ENCODE measurements at places on chromosomes 6 and 20. TPM values are rescaled to one million over a fixed set of nuclear protein-coding genes. Genes with fewer than 3 reads are reported as not detected.

DNA sequence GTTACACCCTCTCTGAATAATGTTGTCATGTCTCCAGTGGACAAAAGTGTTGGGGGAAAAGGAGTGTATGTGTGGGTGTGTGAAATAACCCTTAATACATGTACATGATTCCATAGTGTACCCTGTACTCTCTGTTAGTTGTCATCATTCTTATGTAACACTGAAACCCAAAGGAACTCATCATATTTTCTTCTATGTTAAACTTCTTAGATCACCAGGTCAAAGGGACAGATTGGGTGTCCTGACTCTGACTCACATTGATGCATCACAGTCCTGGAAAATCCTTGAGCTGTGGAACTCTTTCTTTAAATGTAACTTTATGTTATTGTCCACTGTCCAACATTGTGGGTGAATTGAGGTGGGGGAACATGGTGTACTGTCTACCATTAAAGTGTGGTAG is 350.5 kb downstream of the DHX35 start:
- no peak overlapping the region for H3K27ac ChIP-seq
- peaks cover 2% of the 10 kb centered on the region for H3K27me3 ChIP-seq
- DNase-seq, result no peak
- H3K4me3 ChIP-seq, result no peak overlapping the region
- no peaks in the 10 kb centered on the region for H3K36me3 ChIP-seq

DNA sequence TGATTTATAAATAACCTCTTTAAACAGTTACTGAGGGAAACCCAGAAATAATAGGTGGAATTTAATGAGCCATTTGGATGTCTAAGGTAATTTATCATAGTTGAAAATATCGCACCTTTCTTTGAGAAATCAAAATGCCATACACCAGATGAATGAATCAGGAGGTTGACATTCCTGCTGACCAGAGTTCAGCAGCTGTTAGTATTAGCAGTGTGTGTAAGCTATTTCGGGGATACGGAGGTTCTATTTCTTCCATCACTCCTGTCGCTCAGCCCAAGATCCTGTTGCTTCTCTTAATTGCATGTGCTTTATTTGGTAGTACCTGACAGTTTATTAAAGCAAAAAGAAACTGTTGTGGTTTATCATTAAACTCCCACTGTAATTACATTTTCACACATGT is 67.1 kb downstream of the HDGFL1 start:
- H3K27ac ChIP-seq, result no peak overlapping the region
- no peaks in the 10 kb centered on the region for H3K27me3 ChIP-seq
- no peaks in the 10 kb centered on the region for H3K36me3 ChIP-seq
- no peak overlapping the region for H3K4me3 ChIP-seq
- DNase-seq, result no peak

GRCh38 chr20:2794866-2795447 is 5.5 kb downstream of the CPXM1 start:
- H3K27me3 ChIP-seq, result peaks cover 37% of the 10 kb centered on the region
- peaks cover 3% of the 10 kb centered on the region for H3K36me3 ChIP-seq
- H3K27ac ChIP-seq, result no peak overlapping the region

DNA sequence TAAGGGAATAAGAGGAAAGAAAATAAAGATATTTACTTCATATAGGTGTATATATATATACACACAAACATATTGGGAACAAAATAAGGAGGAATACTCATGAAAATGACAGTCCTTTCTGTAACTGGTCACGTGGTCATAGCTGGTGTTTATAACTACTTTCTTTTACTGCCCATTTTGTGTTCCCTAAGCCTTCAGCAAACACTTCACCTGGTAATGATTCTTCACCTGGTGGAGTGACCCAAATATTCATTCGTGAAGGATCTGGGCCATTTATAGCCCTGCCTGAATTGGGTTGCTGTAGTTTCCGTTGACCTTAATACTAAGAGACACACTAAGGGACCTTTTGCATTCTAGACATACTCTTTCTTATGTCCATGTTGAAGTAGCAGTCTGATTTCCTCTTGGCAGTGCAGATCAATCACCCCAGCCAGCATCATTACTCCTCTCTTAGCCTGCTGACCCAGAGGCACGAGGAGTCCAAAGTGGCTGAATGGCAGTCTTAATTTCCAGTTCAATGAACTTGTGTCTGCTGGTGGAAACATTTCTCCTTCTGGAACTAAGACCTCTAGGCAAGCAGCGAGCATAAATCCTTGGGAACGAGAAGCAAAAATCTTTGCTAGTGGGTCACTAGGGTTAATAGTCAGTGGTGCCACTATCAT is 39.9 kb upstream of the IYD start:
- H3K27ac ChIP-seq, result no peak overlapping the region
- no peak for DNase-seq
- no peak overlapping the region for H3K4me3 ChIP-seq
- no peaks in the 10 kb centered on the region for H3K4me1 ChIP-seq

- H3K27me3 ChIP-seq, result peaks cover 9% of the 10 kb centered on the region
- peaks cover 37% of the 10 kb centered on the region for H3K4me1 ChIP-seq
- peaks cover 2% of the 10 kb centered on the region for H3K36me3 ChIP-seq
- peak overlapping the region; percentile 33 for H3K27ac ChIP-seq
Observed at GRCh38 chr6:45677381-45678284, 299.9 kb upstream of the SUPT3H start.

- DNase-seq, result no peak
- no peaks in the 10 kb centered on the region for H3K27me3 ChIP-seq
- H3K4me1 ChIP-seq, result peaks cover 45% of the 10 kb centered on the region
- no peak overlapping the region for H3K4me3 ChIP-seq
- peaks cover 42% of the 10 kb centered on the region for H3K36me3 ChIP-seq
- H3K27ac ChIP-seq, result peak overlapping the region; percentile 82
Observed at GRCh38 chr6:89927791-89928550, 33.7 kb downstream of the GJA10 start.

- H3K4me3 ChIP-seq, result no peak overlapping the region
- no peak for DNase-seq
- peaks cover 4% of the 10 kb centered on the region for H3K36me3 ChIP-seq
- no peaks in the 10 kb centered on the region for H3K27me3 ChIP-seq
- H3K27ac ChIP-seq, result no peak overlapping the region
Observed at GRCh38 chr20:16308754-16309153, 264.5 kb downstream of the KIF16B start.

GRCh38 chr6:33213166-33213988 is 5.1 kb downstream of the RING1 start:
- peaks cover 39% of the 10 kb centered on the region for H3K27me3 ChIP-seq
- peaks cover 34% of the 10 kb centered on the region for H3K4me1 ChIP-seq
- peaks cover 26% of the 10 kb centered on the region for H3K36me3 ChIP-seq
- no peak overlapping the region for H3K27ac ChIP-seq
- no peak for DNase-seq
- H3K4me3 ChIP-seq, result peak overlapping the region; percentile 66

DNA sequence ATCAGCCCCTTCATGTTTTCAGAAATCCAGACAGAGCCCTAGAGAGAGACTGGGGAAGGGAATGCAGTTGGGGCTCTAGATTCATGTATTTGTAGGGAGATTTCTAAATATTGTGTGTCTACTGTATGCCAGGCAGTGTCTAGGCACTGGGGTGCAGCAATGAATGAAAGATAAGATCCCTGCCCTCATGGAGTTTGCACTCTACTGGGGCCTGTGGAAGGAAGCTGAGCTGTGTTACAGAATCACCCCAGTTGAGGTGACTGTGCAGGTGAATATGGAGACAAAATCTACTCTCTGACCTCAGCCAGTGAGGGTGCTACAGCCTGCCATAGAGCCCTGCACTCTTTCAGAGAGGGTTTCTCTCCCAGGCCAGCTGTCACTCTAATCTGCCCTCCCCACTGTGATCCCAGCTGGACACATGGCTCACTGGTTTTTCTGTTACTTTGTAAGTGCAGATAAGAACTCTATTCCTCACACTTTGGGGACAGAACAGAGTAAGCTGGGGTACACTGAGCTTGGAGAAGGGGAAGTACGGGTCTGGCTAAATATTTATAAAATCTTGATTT is 69.2 kb upstream of the E2F3 start:
- no peak overlapping the region for H3K4me3 ChIP-seq
- H3K27me3 ChIP-seq, result peaks cover 16% of the 10 kb centered on the region
- peaks cover 4% of the 10 kb centered on the region for H3K36me3 ChIP-seq
- no peak for DNase-seq
- no peak overlapping the region for H3K27ac ChIP-seq

GRCh38 chr20:43911066-43911465 is 3.6 kb upstream of the TOX2 start:
- no peak overlapping the region for H3K27ac ChIP-seq
- H3K27me3 ChIP-seq, result peaks cover 17% of the 10 kb centered on the region
- no peak for DNase-seq
- H3K4me1 ChIP-seq, result peaks cover 17% of the 10 kb centered on the region
- H3K4me3 ChIP-seq, result no peak overlapping the region
- peaks cover 5% of the 10 kb centered on the region for H3K36me3 ChIP-seq

GRCh38 chr6:147942363-147942762 is 400.3 kb upstream of the SASH1 start:
- no peak overlapping the region for H3K27ac ChIP-seq
- no peak for DNase-seq
- no peaks in the 10 kb centered on the region for H3K4me1 ChIP-seq
- H3K4me3 ChIP-seq, result no peak overlapping the region
- H3K27me3 ChIP-seq, result no peaks in the 10 kb centered on the region
- H3K36me3 ChIP-seq, result no peaks in the 10 kb centered on the region

DNA sequence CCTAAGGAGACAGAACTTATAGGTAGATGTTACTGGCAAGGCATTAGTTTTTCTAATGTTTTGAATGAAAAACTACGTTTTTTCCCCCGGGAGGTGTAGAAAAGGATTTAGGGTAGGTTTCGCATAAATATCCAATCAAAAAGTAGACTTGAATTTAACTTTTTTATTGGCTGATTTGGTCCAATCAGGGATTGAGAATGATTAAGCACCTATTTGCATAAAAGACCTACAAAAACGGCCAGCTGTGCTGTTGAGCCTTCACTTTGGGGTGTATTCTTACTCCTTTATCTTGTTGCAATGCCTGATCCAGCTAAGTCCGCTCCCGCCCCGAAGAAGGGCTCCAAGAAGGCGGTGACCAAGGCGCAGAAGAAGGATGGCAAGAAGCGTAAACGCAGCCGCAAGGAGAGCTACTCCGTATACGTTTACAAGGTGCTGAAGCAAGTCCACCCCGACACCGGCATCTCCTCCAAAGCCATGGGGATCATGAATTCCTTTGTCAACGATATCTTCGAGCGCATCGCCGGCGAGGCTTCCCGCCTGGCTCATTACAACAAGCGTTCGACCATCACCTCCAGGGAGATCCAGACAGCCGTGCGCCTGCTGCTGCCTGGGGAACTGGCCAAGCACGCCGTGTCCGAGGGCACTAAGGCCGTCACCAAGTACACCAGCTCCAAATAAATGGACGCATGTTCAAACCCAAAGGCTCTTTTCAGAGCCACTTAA is 113.5 kb upstream of the BTN3A2 start:
- H3K27ac ChIP-seq, result peak overlapping the region; percentile 99
- H3K4me3 ChIP-seq, result peak overlapping the region; percentile 90
- H3K4me1 ChIP-seq, result peaks cover 57% of the 10 kb centered on the region
- H3K36me3 ChIP-seq, result no peaks in the 10 kb centered on the region
- peak; percentile 78 for DNase-seq
- peaks cover 2% of the 10 kb centered on the region for H3K27me3 ChIP-seq

DNA sequence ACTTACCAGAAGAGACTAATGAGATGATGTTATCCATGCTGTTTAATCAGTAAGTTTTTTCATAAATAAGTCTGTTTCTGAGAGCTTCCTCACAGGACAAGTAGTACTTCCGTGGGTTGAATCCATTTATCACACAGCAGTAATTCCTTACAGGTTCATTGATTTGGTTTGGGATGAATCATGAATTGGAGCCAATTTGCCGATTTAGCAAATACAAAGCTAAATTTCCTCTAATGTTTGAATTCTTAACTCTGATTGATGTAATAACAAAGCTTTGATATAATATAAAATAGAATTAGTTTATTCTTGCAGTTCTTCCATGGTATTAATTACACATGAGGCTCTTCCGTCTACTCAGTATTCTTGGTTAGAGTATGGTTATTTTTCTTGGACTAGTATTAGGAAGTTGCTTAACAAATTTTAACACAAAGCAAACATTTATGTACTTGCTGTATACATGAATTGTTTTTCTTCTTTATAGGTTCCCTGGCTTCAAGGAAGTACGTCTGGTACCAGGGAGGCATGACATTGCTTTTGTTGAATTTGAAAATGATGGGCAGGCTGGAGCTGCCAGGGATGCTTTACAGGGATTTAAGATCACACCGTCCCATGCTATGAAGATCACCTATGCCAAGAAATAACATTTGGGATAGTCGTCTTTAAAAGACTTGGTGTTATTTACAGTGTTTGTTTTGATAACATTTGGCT is 7.6 kb upstream of the OTOR start:
- H3K36me3 ChIP-seq, result peaks cover 39% of the 10 kb centered on the region
- H3K4me1 ChIP-seq, result peaks cover 8% of the 10 kb centered on the region
- no peak overlapping the region for H3K27ac ChIP-seq
- no peak for DNase-seq
- no peaks in the 10 kb centered on the region for H3K27me3 ChIP-seq
- no peak overlapping the region for H3K4me3 ChIP-seq

DNA sequence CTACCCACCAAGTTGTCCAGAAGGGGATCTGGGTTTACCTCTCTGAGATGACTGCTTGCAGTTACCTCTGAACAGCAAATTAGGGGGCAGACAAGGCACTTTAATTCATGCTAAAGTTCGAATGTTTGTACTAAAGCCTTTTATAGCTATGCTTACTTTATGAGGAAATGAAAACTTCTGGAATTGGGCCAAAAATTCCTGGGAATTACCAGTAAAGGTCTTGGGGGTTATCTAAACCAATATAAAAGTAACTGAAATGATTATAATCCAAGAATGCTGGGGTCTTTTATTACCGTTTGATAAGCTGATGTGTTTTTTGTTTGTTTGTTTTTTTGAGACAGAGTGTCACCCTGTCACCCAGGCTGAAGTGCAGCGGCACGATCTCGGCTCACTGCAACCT is 7.9 kb upstream of the LZTS3 start:
- no peaks in the 10 kb centered on the region for H3K36me3 ChIP-seq
- H3K4me1 ChIP-seq, result no peaks in the 10 kb centered on the region
- no peak for DNase-seq
- H3K27me3 ChIP-seq, result peaks cover 2% of the 10 kb centered on the region
- no peak overlapping the region for H3K27ac ChIP-seq

- no peak for DNase-seq
- peaks cover 4% of the 10 kb centered on the region for H3K36me3 ChIP-seq
- peak overlapping the region; percentile 31 for H3K4me3 ChIP-seq
- peak overlapping the region; percentile 27 for H3K27ac ChIP-seq
- H3K4me1 ChIP-seq, result peaks cover 74% of the 10 kb centered on the region
Observed at GRCh38 chr6:53302678-53303360, 45.9 kb downstream of the ELOVL5 start.

- H3K27ac ChIP-seq, result peak overlapping the region; percentile 42
- H3K4me1 ChIP-seq, result peaks cover 21% of the 10 kb centered on the region
- H3K27me3 ChIP-seq, result no peaks in the 10 kb centered on the region
- DNase-seq, result no peak
- H3K36me3 ChIP-seq, result no peaks in the 10 kb centered on the region
Observed at GRCh38 chr6:162178666-162179065, 548.9 kb downstream of the PRKN start.

COL9A1 gene
- total RNA-seq, result not detected

CD24 gene
- 0.65 TPM for total RNA-seq

RSPH9 gene
- not detected for total RNA-seq
